ELF-1 (cell line): ENCODE measurements at places on chromosomes 3 and 15.

DNA sequence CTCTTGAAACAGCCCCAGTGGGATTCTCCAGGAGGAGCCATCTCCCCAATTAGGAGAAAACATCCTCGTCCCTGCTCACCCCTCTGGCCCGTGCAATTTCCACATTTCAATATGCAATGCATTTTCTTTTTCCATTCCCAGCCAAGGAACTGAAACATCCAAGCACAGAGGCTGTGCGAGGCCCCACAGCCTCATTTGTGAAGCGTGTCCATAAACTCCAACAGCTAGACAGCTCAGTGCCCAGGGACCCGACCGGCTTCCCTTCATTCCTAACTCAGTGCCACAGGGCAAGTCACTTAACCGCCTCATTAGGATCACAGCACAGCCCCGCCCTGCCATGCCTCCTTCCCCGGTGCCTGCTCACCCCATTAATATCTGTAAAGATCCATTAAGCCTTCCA lies 204.2 kb upstream of the IGF1R start:
- peak; percentile 66 for DNase-seq

DNA sequence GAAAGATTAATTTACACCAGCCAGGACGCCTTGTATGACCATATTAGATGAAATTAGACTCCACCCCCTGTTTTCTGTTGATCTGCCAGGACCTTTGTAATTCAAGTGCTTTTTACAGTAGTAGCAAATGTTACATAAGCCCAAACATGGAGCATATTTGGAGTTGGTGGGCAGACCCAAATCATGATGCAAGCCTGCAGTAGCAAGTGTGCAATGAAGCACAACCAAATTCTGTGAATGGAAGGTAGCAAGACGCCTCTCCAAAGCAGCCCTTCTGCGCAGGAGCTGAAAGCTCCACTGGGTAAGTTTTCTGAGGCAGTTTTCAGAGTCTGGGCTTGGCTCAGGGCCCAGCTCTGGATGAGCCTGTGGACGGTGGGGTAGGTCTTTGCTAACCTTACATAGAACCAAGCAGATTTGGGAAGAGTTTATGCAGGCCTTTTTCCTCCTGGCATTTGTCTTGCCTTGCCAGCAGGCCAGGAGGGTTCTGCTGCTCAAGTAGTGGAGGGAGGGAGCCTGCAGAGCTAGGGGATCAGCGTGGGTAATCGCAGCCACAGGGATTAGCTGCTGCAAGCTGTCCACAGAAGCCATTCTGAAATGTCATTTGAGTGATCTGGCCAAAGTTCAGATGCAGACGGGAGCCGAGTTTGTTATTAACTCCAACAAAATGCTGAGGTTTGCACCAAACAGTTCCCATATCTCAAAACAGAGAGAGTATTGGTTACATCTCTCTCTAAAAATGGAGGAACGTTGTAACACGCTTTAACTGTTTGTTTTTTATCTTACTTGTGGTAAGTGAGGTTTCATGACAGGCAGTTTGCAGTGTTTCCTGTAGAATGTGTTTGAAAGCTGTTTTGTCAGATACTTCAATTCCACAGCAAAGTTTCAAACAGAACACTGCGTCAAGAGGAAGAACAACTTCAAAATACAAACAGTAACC lies 55.4 kb downstream of the PSMD6 start:
- peak; percentile 53 for DNase-seq

DNA sequence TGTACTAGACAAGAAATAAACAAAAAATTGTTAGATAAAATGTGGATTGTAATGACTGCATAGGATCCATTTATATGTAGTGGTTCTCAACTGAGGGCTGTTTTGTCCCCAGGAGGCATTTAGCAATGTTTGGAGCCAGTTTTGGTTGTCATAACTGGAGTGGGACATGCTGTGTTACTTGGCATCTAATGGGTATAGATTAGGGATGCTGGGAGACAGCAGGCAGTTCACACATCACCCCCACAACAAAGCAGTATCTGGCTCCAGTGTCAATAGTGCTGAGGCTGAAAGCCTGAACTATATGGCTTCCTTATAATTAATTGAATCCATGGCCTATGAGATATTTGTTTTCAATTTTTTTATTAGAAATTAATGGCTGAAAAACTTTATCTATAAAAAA lies 72.0 kb upstream of the SAMMSON start:
- no peak for DNase-seq

- no peak for DNase-seq
Observed at GRCh38 chr15:42136513-42136912, 19.9 kb downstream of the PLA2G4F start.

GRCh38 chr3:71655061-71655460 lies 70.1 kb downstream of the EIF4E3 start:
- no peak for DNase-seq

DNA sequence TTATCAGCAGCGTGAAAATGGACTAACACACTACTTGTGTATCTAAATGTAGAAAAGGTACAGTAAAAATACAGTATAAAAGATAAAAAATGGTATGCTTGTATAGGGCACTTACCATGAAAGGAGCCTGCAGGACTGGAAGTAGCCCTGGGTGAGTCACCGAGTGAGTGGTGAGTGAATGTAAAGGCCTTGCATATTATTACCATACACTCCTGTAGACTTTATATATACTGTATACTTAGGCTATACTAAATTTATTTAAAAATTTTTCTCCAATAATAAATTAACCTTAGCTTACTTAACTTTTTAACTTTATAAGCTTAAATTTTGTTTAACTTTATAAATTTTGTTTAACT lies 67.2 kb upstream of the TSPAN3 start:
- DNase-seq = no peak

GRCh38 chr15:70375006-70375431 lies 277.3 kb upstream of the TLE3 start:
- DNase-seq = no peak

DNA sequence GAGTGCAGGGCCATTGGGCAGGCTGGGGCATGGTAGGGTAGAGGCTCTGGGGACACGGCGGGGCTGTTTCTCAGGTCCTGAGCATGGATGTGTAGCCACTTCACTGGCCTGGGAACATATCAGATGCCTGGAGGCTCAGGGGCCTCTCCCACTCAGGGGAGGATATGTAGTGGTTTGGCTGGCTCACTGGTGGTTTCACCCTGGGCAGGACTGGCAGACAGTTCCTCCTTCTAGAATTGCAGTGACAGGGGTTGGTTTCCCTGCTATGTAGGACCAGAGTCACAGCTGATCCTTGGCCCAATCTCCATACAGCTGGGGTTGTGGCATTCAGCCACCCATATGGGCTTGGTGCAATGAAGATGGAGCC lies 4.8 kb upstream of the ARHGAP31 start:
- DNase-seq = no peak

GRCh38 chr3:182632077-182632393 lies 161.3 kb upstream of the ATP11B start:
- no peak for DNase-seq

- DNase-seq = no peak
Observed at GRCh38 chr15:85583923-85584390, 203.6 kb downstream of the AKAP13 start.

GRCh38 chr3:196558476-196558875 lies 9.9 kb downstream of the WDR53 start:
- DNase-seq = no peak

DNA sequence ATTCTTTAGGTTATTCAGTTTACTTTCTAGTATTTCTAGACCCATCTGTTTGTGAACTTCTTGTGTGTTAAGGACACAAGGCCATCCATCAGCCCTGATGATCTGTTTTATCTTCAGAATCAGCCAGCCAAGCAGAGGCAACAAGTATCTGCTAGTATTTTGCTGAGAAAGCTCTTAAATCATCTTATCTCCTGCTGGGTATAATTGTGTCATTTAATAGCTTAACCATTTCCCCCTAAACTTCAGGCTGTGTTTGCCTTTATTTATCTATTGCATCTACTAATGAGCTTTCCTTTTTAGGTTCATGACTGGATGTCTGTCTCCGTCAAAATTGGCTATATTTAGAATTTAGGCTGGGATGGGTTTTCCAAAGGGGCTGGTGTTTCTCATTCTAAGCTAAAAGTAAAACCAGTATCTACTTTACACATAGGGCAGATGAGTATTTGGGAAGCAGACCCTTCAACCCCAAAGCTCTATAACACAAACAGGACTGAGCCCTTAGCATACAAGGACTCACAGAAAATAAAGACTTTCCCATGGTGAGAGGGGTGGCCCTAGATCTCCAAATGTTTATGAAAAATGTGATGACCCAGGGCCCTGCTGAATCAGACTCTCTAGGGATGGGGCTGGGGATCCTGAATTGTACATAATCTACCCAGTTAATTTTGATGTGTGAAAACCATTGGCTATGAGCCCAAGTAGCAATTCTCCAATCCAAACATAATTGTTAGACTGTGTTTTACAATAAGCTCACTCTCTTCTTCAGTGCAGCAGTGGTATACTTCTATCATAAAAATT lies 65.3 kb upstream of the PSMD6 start:
- DNase-seq = no peak

DNA sequence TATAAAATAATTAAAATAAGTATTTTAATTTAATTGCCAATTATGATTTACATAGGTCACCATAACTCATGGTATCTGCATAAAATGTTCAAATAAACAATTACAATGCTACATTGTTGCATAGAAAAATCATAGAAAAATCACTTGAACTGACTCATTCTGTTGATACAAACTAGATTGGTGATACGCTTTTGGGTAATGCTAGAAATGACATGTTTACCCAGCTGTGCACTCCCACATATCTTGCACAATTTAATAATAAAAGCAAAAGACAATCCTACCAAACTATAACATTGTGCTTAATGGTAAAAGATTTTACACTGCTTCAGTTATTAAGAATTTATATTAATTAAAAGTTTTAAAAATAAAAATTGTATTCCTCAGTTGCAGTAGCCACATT lies 45.8 kb upstream of the FBXL22 start:
- no peak for DNase-seq

- no peak for DNase-seq
Observed at GRCh38 chr3:182760576-182761164, 32.6 kb upstream of the ATP11B start.

DNA sequence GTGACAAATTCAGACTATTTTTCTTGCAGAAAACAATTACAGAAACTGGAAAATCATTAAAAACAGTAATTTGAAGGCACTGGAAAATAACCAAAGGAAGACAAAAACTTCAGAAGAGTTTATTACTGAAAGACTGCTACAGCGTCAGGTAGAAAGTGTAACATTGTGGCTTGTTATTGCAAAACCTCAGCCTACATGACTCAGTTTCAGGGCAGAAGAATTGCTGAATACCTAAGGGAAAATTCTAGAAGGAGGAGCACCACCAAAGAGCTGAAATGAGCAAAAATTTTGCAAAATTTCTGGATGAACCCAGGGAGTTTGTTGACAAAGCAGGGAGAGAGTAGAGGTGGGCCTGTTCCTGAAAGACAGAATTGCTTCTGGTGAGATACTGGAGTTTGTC lies 219.6 kb downstream of the C3orf38 start:
- DNase-seq = no peak

- peak; percentile 57 for DNase-seq
Observed at GRCh38 chr3:129228891-129229585, 20.4 kb upstream of the COPG1 start.

- no peak for DNase-seq
Observed at GRCh38 chr3:76096836-76097588, 311.7 kb upstream of the ZNF717 start.

DNA sequence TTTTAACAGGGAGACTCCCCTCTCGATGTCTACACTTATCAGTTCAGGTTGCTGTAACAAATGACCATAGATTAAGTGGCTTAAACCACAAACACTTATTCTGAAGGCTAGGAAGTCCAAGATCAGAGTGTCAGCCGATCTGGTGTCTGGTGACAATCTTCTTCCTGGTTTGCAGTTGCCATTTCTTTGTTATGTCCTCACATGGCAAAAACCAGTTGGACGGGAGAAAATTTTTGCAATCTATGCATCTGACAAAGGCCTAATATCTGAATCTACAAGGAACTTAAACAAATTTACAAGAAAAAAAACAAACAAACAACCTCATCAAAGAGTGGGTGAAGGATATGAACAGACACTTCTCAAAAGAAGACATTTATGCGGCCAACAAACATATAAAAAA lies 116.9 kb upstream of the FOXB1 start:
- DNase-seq = no peak

- DNase-seq = peak; percentile 31
Observed at GRCh38 chr3:119831941-119832371, 50.1 kb downstream of the NR1I2 start.

- no peak for DNase-seq
Observed at GRCh38 chr15:65630760-65631159, 9.0 kb downstream of the SLC24A1 start.

DNA sequence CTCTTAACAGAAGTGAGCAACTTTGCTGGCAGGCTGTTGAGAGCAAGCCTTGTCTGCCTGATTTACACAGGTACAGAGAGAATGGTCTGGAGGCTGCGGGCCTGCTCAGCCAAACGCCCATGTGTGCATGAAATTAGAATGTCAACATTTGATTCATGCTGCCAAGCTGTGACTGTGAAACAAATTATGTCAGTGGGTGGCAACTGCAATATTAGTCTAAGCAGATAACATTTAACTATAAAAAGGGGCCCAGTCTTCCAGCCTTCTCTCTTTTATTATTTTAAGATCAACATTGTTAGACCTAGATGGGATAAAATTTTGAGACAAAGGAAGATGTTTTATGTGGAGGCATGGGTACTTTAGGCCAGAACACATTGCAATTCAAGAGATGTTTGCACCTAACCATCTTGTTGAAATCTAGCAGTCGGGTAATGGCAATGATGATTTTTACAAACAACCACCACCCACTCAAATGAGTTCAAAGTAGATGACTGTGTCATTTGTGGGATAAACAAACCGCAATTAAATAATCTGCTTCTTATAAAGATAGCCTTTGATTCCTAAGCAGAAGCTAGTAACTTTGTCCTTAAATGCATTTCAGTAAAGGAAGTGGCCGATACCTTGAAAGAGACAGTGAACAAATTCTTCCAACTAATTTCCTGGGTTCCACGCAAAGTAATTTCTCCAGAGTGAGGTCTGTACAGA lies 70.2 kb downstream of the FOXB1 start:
- no peak for DNase-seq

- DNase-seq = no peak
Observed at GRCh38 chr3:13801361-13802204, 78.3 kb downstream of the WNT7A start.

DNA sequence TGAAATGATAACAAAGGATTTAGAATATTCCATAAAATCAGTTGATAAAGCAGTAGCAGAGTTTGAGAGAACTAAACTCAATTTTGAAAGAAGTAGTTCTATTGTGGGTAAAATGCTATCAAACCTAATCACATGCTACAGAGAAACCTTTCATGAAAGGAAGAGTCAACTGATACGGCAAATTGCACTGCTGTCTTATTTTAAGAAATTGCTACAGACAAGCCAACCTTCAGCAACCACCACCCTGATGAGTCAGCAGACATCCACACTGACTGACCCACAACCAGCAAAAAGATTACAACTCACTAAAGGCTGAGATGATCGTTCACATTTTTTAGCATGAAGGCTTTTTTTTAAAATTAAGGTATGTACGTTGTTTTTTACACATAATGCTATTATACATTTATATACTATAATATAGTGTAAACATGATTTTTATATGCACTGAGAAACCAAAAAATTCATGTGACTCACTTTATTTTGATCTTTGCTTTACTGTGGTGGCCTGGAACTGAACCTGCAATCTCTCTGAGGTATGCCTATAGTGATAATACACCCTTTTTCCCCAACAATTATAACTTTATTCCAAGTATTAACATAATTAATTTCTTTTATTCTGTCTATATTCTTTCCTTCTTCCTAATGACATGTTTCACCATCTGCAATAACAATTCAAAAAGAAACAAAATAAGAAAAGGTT lies 109.9 kb downstream of the TBC1D5 start:
- no peak for DNase-seq

- DNase-seq = no peak
Observed at GRCh38 chr3:25427155-25427554, 908 bp upstream of the RARB start.
